Lower lobe of right lung (tissue), 2 donors: ENCODE measurements at places on chromosomes 3 and 15.
A peak's percentile ranks its signal among the peaks of the same experiment; 100 is the strongest.

- DNase-seq, result no peak
These were observed 19.3 kb downstream of the CCDC12 start for GRCh38 chr3:46957092-46957820.

GRCh38 chr15:38002883-38003477 is 68.5 kb downstream of the TMCO5A start:
- peak; percentile 74 for DNase-seq

- DNase-seq, result no peak
These were observed 41.1 kb upstream of the PLSCR5 start for GRCh38 chr3:146646261-146646660.

- no peak for DNase-seq
These were observed 339.7 kb downstream of the NLGN1 start for GRCh38 chr3:173737167-173737808.

DNA sequence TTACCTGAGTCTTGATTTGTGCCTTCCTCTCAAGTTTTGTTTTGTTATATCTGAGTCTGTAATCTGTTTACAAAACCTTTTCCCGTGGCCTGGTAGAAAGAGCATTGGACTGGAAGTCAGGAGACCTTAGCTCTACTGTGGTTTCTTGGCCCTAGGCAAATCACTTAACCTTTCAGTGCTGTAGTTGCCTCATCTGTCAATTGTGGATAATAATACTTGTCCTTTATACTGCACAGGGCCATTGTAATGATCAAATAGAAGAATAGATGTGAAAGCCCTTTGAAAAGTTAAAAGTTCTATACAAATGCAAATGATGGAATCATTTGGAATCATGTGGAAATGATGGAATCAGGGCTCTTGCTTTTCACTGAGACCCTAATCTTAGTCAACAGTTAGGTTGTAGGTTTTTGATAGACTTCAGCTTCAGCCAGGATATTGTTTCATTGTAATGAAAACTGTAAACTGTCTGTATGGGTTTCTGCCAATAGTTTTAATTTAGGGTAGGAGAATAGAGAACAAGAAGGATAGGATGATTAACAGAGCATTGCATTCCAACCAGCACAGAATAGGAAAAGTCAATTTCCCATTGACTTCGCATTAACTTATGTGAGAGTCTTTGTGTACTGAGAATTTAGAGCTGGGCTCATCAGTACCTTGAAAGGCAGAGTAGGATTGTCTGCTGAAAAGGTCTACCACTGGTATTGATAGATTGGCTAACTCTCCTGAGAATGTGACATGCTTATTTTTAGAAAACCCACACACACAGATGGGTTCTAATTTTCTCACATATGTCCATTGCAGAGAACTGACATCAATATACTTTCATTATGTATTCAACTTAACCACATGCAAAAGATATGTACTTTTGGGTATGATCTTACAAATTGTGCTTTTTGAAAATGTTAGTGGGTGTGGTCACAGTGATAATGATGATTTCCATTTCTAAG is 21.8 kb downstream of the MAP2K5 start:
- DNase-seq, result no peak

DNA sequence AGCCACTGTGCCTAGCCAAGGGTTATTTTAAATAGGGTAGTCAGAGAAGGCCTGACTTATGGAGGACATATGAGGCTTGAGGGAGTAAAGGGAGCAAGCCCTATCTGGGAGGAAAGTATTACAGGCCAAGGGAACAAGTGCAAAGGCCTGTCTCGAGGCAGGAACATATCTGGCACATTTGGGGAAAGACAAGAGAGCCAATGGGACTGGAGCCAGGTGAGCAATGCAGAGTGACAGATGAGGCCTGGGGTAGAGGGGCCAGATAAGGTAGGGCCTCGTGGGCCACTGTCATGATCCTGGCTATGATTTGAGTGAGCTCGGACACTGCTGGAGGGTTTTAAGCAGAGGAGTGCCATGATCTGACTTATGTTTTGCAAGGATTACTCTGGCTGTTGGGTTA is 43.8 kb downstream of the DCP1A start:
- DNase-seq, result no peak

- DNase-seq, result no peak
These were observed 11.4 kb downstream of the IREB2 start for GRCh38 chr15:78449220-78449999.

GRCh38 chr3:175383371-175383770 is 524.2 kb downstream of the NAALADL2 start:
- no peak for DNase-seq

- peak; percentile 74 for DNase-seq
These were observed 186.9 kb upstream of the TLE3 start for GRCh38 chr15:70284438-70285214.

GRCh38 chr3:193851941-193852674 is 259.1 kb downstream of the OPA1 start:
- DNase-seq, result no peak

- DNase-seq, result no peak
These were observed 167.8 kb downstream of the CHST2 start for GRCh38 chr3:143287403-143287802.

GRCh38 chr3:190092250-190092649 is 28.4 kb downstream of the P3H2 start:
- no peak for DNase-seq
